ENCODE measurements at places on chromosomes 11 and 22.

- DNase-seq: no peak
Measured at GRCh38 chr22:21823740-21824444, 43.6 kb downstream of the MAPK1 start.

DNA sequence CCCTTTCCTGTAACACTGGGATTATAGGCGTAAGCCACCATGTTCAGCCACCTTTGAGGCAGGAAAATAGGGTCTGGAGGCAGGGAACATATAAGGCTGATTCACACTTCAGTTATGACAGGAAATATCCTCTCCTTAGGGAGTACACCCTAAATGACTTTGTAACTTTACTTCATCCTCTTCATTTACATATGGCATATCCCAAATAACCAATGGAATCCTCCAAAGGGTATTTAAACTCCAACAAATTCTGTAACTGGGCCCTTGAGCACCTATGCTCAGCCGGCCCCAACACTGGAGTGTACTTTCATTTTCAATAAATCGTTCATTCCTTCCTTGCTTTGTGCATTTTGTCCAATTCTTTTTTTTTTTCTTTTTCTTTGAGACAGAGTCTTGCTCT lies 1.6 kb upstream of the KAT5 start:
- DNase-seq: no peak

GRCh38 chr11:10392095-10393079 lies 62.7 kb upstream of the AMPD3 start:
- DNase-seq: no peak

GRCh38 chr11:111324277-111324720 lies 26.0 kb downstream of the POU2AF3 start:
- DNase-seq: no peak

- no peak for DNase-seq
Measured at GRCh38 chr11:84437071-84437980, 1151.2 kb upstream of the CCDC90B start.

DNA sequence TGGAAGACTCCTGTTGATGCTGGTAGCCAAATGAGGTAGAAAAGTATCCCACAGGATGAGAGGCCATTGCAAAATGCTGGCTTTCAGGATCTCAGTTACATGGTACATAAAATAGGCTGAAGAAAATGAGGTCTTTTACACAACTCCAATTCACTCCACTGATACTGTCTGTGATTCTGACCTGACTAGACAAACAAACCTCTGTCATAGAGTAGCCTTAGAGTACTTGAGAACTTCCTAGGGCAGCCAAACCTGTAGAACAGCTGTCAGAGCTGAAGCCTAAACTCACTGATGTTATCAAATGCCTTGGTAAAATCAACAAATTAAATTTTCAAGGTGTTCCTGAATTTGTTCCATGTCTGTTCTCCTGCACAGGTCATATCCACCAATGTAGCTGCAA lies 26.2 kb upstream of the POGLUT3 start:
- DNase-seq: no peak
